Immature natural killer cell (primary cell): ENCODE measurements at places on chromosomes 13 and 19. TPM values are rescaled to one million over a fixed set of nuclear protein-coding genes. Genes with fewer than 3 reads are reported as not detected.

GRCh38 chr13:111049791-111050538 lies 65.1 kb upstream of the ARHGEF7 start:
- no peak overlapping the region for H3K4me3 ChIP-seq

GRCh38 chr19:7395360-7396066 lies 46.8 kb downstream of the ARHGEF18 start:
- peak overlapping the region; percentile 83 for H3K27ac ChIP-seq
- H3K27me3 ChIP-seq, result peaks cover 15% of the 10 kb centered on the region
- H3K36me3 ChIP-seq, result no peaks in the 10 kb centered on the region
- peak overlapping the region; percentile 87 for H3K4me3 ChIP-seq

S1PR5 gene
- polyA plus RNA-seq, result 383 TPM

DACT3 gene
- polyA plus RNA-seq, result not detected

- no peaks in the 10 kb centered on the region for H3K36me3 ChIP-seq
- H3K27me3 ChIP-seq, result peaks cover 16% of the 10 kb centered on the region
- H3K27ac ChIP-seq, result no peak overlapping the region
- H3K4me3 ChIP-seq, result no peak overlapping the region
Observed at GRCh38 chr19:30402436-30403202, 30.4 kb downstream of the ZNF536 start.

DNA sequence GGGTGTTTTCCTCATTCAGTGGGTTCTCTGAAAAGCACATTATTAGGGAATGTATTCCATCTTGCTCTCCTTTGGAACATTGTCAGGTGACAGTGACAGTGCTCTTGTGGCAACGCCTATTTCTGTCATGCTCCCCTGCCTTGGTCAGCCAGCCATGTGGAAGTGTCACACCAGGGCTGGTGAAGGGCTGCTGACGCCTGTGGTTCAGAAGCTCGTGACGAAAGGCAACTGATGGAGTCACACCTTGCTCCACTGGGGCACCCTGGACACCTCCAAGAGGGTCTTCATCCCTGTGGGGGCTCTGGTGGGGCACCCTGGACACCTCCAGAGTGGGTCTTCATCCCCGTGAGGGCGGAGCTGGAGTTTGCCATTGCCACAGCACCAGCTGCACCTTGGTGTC lies 68.9 kb upstream of the GPR183 start:
- peak overlapping the region; percentile 88 for H3K27ac ChIP-seq
- peak overlapping the region; percentile 15 for H3K4me3 ChIP-seq
- DNase-seq, result no peak
- peaks cover 61% of the 10 kb centered on the region for H3K4me1 ChIP-seq

DNA sequence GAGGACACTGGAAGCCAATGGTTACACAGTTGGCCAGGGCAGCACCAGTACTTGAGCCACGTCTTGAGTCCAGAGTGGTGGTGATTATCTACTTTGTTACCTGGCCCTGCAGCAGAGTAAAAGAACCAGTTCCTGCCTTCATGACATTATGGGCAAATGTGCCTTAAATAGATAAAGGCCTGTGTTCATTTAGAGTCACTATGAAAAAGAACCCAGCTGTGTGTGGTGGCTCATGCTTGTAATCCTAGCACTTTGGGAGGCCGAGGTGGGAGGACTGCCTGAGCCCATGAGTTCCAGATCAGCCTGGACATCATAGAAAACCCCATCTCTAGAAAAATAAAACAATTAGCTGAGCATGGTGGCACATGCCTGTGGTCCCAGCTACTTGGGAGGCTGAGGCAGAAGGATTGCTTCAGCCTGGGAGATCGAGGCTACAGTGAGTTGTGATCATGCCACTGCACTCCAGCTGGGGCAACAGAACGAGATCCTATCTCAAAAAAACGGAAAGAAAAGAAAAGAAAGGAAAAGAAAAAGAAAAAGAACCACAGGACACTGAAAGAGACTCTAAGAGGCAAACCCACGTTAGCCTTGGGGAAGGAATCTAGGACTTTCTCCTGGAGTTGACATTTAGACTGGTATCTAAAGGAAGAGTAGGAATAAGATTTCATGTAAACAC lies 3.4 kb upstream of the IRF2BP1 start:
- H3K36me3 ChIP-seq, result no peaks in the 10 kb centered on the region
- H3K4me3 ChIP-seq, result no peak overlapping the region
- DNase-seq, result no peak

DNA sequence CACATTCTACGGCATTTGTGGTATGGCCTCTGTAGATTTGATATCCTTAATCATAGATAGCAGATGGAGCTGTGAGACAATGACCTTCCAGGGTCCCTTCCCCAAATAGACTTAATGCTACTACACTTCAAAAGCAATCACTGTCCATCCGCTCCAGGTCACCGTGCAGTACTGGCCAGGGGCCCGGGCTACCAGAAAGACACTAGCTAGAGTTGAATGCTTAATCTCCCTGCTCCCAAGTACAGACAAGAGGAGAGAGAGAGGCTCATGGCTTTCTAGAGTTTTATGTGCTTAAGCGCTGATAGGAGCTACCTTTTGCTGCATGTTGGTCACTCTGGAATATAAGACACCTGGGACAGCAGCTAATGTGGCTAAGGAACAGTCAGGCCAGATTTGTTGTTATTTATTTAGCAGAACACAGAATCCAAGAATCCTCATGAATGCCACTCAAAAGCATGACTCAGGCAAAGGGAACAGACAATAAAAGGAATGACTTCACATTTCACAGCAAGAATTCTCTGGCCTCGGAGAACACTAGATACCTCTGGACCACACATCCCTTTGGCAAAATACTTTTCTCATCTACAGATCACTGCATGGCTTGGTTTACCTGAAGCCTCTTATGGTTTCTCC lies 165.0 kb downstream of the LACC1 start:
- no peak overlapping the region for H3K4me3 ChIP-seq
- no peak for DNase-seq
- peaks cover 2% of the 10 kb centered on the region for H3K27me3 ChIP-seq
- no peaks in the 10 kb centered on the region for H3K4me1 ChIP-seq
- H3K36me3 ChIP-seq, result no peaks in the 10 kb centered on the region

TNFSF9 gene
- polyA plus RNA-seq, result 5.9 TPM

GRCh38 chr19:10343495-10343894 lies 4.1 kb upstream of the ICAM3 start:
- no peak for DNase-seq
- H3K36me3 ChIP-seq, result no peaks in the 10 kb centered on the region
- H3K27ac ChIP-seq, result no peak overlapping the region
- H3K4me3 ChIP-seq, result no peak overlapping the region
- H3K4me1 ChIP-seq, result peaks cover 21% of the 10 kb centered on the region

DNA sequence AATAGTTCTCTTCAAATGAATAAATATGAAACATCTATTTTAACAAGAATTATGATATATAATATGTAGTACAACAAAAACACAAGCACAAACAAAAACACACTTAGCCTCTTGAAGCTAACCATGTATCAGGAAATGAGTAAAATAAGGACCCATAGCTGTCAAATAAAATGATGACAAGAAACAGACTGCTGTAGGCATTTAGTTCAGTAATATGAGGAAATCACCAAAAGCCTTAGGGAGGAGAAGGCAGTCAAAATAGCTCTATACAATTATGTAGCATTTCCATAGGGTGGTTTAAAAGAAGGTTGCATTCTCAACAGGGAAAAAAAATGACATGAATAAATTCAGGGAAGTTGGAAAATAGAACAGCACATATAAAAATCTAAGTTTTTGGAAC lies 163.4 kb downstream of the PCDH20 start:
- DNase-seq, result no peak
- no peaks in the 10 kb centered on the region for H3K4me1 ChIP-seq
- H3K4me3 ChIP-seq, result no peak overlapping the region
- H3K27me3 ChIP-seq, result peaks cover 1% of the 10 kb centered on the region
- no peak overlapping the region for H3K27ac ChIP-seq
- no peaks in the 10 kb centered on the region for H3K36me3 ChIP-seq

GRCh38 chr13:99176309-99177276 lies 24.1 kb upstream of the UBAC2 start:
- H3K27me3 ChIP-seq, result peaks cover 6% of the 10 kb centered on the region
- H3K4me3 ChIP-seq, result peak overlapping the region; percentile 43
- H3K27ac ChIP-seq, result no peak overlapping the region
- H3K4me1 ChIP-seq, result peaks cover 7% of the 10 kb centered on the region
- H3K36me3 ChIP-seq, result no peaks in the 10 kb centered on the region

SLC8A2 gene
- polyA plus RNA-seq, result not detected

GRCh38 chr19:13007292-13008045 lies 12.2 kb downstream of the NFIX start:
- H3K27ac ChIP-seq, result no peak overlapping the region
- peaks cover 34% of the 10 kb centered on the region for H3K27me3 ChIP-seq
- H3K4me1 ChIP-seq, result peaks cover 2% of the 10 kb centered on the region
- no peaks in the 10 kb centered on the region for H3K36me3 ChIP-seq

DNA sequence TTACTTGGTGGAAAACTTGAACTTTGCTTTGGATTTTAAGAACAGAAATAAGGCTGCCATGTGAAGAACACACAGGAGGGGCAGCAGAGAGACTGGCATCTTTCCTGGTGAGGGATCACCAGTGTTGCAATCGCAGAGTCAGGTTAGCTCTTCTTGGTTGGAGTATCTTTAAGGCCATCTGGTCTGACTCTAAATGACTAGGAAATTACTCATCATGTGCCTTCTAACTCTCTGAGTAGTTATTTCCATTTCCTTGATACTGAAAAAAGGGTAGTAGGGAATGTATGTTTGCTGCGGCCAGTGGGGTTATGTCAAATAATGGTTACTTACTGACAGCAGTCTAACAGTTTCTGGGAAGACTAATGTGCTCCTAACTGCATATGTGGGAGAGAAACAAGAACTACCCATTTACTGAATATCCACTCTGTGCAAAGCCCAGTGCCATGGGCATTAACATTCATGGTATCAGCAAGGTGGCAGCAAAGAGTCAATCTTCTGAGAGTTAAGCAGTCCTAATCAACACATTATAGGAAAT lies 122.1 kb downstream of the COG6 start:
- H3K36me3 ChIP-seq, result no peaks in the 10 kb centered on the region
- no peaks in the 10 kb centered on the region for H3K27me3 ChIP-seq
- H3K4me1 ChIP-seq, result peaks cover 11% of the 10 kb centered on the region
- H3K27ac ChIP-seq, result no peak overlapping the region

DNA sequence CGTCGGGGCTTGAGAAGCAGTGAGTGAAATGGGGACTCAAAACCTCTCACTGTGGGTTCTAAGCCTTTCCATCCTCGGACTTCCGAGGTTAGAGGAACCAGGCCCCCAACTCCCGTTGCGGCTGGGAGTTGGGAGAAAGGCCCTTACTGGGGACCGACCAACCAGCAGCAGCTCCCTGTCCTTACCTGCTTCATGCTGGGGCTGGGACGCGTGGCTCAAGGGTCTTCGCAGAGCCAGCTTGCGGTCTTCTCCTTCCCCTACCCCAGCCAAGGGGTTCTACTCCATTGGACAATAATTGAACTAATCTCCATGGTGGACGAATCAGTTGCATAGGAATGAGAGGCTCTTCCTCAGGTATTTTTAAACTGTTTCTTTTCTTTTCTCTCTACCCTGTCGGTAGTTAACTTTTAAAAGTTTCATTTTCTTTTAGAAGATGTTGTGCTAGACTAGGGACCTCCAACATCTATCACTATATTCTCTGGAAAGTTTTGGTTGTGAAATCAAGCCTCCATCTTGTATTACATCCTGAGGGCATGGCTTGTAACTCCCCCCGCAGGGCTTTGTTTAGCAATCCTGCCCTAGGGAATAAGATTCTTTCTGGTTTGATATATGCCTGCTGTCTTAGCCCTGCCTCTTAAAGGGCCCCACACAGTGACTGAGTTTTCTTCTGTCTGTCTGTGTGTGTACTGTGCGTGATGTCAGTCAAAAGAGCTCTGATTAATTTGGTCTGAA lies 1027.1 kb upstream of the PCDH9 start:
- no peaks in the 10 kb centered on the region for H3K27me3 ChIP-seq
- H3K36me3 ChIP-seq, result no peaks in the 10 kb centered on the region
- H3K4me3 ChIP-seq, result no peak overlapping the region
- no peak for DNase-seq

ZNF799 gene
- polyA plus RNA-seq, result 4.5 TPM

ERCC1 gene
- polyA plus RNA-seq, result 54.5 TPM

GRCh38 chr19:1767464-1767933 lies 14.2 kb downstream of the ONECUT3 start:
- peaks cover 23% of the 10 kb centered on the region for H3K27me3 ChIP-seq
- no peaks in the 10 kb centered on the region for H3K36me3 ChIP-seq
